ENCODE measurements at places on chromosomes 13 and 19. TPM values are rescaled to one million over a fixed set of nuclear protein-coding genes. Genes with fewer than 3 reads are reported as not detected.

DNA sequence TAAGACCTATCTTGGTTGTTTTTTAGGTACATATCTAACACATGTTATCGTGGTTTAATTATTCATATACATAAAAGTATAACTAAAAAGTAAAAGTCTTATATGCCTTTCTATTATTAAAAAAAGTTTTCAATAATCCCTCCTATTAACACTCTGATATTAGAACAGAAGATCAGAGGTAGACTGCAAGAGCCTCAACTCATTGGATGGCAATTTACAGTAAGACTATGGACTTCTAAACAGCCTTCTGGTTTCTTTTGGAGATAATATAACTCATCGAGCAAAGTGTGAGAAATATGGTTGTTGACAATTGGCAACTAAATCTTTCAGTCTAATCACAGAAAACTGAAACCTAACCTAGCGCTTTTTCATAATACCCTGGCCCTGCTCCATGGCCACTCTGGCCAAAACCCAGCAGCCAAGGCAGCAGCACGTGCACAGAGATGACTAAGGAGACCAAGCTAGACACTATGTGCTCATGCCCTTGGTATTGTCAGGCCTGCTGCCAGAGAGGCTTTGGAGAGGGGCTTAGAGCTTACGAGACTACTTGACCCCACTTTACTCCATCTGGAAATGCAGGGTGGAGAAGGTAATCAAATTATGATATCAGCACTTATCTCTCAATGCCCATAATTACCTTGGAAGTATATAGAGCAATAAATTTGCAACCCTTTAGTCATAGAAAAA, 40.6 kb upstream of the EEF1AKMT1 start:
- no peak overlapping the region for H3K4me3 ChIP-seq
- H3K36me3 ChIP-seq, result peaks cover 1% of the 10 kb centered on the region
- DNase-seq, result peak; percentile 85
- peaks cover 46% of the 10 kb centered on the region for H3K4me1 ChIP-seq
- peak overlapping the region; percentile 88 for H3K27ac ChIP-seq

Gene ZSCAN4
- not detected for total RNA-seq

Gene HTR2A
- total RNA-seq, result not detected

DNA sequence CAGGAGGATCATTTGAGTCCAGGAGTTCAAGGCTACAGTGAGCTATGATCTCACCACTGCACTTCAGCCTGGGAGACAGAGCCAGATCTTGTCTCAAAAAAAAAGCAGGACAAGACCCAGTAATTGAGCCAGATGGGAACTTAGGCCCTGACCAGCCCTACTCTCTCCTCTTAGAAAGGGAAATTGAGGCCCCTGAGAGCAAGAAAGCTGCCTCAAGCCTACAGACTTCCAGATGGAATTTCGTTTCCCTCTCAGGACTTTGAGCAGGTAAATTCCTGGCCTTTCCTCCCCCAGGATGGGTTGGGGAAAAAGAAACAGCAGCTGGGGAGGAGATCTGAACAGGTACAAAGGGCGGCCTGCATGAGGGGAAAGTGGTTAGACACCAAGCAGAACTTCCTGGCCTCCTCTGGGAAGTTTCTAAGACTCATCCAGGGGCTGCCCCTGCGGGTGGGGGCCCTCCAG, 3.6 kb upstream of the BCL3 start:
- no peaks in the 10 kb centered on the region for H3K27me3 ChIP-seq
- no peak for DNase-seq
- H3K36me3 ChIP-seq, result no peaks in the 10 kb centered on the region
- peak overlapping the region; percentile 91 for H3K27ac ChIP-seq
- H3K4me1 ChIP-seq, result peaks cover 64% of the 10 kb centered on the region

DNA sequence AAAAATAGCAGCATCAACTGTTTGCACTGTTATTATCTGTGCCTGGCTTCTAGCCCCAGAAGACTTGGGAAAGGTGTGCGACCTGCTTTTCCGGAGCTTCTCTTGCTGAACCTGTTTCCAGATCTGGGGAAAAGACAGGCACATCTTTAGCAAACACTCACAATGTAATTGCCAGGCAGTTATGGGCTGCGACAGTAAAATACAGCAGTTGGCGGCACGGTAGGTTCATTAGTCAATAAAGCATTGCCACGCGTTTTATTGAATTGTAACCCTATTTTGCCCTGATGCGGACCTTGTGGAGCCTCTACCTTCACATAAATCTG, 223.7 kb upstream of the TSHZ3 start:
- no peaks in the 10 kb centered on the region for H3K4me1 ChIP-seq
- H3K4me3 ChIP-seq, result no peak overlapping the region
- H3K36me3 ChIP-seq, result no peaks in the 10 kb centered on the region
- no peak overlapping the region for H3K27ac ChIP-seq
- H3K27me3 ChIP-seq, result no peaks in the 10 kb centered on the region
- no peak for DNase-seq
